ENCODE measurements at places on chromosomes 7 and 10.

DNA sequence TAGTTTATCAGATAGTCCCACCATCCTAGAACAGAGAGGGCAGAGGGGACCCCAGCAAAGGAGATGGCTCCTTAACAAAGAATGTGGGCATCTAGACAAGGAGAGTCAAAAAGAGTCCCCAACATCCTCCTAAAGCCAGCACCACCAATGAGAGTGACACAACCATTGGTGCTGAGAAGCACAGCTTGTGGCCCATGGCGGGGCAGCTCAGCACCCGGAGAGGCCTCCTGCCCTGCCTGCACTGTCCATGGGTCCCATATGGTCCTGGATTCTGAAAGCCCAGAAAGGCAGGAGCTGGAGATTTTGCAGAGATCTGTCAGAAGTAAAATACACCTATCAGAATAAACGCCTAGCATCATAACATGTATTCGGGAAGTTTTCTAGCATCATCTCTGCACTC lies 311.8 kb upstream of the ZNF32 start:
- DNase-seq, result no peak

- no peak for DNase-seq
Measured at GRCh38 chr10:64546073-64546472, 1024.9 kb downstream of the REEP3 start.

GRCh38 chr7:135978624-135979023 lies 1.5 kb upstream of the MTPN start:
- DNase-seq, result no peak

DNA sequence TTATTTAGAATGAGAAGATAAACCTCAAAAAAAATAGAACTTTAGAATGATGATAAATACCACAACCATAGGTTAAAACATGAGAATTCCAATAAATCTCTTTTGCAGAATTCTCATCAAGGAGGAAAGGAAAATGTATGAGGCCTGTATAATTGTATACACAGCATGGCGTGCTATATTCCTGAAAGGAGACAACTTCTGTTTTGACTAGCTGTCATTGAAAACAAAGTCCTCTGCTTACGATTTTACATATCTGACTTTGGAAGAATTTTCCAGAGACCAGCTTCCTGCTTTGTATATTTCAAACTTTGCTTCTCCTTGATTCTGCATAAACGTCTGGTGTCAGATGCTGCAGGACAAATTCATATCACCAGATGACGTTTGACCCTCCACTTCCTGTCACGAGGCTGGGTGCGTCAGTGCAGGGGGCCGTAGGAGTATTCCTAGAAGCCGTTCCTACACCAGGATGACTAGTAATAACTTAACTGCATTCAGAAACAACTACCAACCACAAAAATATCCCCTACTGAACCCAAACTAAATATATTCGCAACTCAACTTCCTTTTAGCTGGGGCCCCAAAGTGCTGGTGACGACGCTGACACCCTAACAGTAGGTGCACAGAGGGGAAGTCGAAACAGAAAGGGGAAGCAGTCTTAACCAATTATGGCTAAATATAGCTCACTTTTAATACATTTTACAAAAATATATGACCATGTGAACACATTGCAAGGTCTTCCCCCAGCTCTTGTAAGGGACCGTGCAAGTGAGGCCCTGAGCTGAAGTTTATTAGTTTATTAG lies 178.6 kb upstream of the INHBA start:
- peak; percentile 81 for DNase-seq

DNA sequence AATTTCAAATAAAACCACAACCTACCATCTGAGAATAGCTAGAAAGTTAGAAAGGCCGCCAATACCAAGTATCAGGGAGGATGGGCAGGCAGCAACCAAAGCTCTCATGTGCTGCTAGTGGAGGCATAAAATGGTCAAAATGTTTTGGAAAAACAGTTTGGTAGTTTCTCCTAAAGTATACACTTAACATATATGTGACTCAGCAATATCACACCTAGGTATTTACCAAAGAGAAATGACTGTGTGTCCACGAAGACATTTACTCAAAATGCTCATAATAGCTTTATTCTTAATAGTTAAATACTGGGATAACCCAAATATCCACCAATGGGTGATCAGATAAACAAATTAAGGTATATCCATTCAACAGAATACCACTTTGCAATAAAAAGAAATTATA lies 14.3 kb downstream of the RHEB start:
- DNase-seq, result no peak

DNA sequence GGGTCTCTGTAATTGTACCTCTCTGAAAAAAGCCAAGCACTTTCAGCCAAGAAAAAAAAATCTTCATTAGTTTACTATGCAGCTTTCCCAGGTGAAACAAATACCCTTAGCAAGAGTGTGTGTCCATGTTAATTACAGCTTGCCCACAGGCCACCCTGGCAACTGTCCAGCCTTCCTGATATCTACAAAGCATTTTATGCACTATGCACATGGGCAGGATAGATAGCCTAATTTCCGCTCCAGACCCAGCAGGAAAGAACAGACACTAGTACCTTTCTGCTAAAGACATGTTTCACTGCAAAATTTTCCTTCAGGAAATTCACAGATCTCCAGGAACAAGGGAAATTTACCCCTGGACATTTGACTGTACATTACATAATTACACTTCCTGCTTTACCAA lies 24.4 kb downstream of the CACNA2D1 start:
- DNase-seq, result peak; percentile 79

GRCh38 chr7:36367561-36368077 lies 22.0 kb upstream of the ANLN start:
- DNase-seq, result no peak

- DNase-seq, result no peak
Measured at GRCh38 chr10:110967645-110968044, 48.2 kb downstream of the SHOC2 start.

GRCh38 chr10:78623578-78624215 lies 445.1 kb upstream of the ZMIZ1 start:
- DNase-seq, result no peak

GRCh38 chr7:100376066-100376465 lies 2.8 kb downstream of the PILRA start:
- no peak for DNase-seq

- no peak for DNase-seq
Measured at GRCh38 chr10:133021963-133022775, 65.6 kb upstream of the ADGRA1 start.

- no peak for DNase-seq
Measured at GRCh38 chr7:55065511-55066229, 46.9 kb downstream of the EGFR start.

- no peak for DNase-seq
Measured at GRCh38 chr10:103861505-103861904, 6.1 kb upstream of the SH3PXD2A start.

- no peak for DNase-seq
Measured at GRCh38 chr10:70992436-70992835, 104.1 kb upstream of the PCBD1 start.

DNA sequence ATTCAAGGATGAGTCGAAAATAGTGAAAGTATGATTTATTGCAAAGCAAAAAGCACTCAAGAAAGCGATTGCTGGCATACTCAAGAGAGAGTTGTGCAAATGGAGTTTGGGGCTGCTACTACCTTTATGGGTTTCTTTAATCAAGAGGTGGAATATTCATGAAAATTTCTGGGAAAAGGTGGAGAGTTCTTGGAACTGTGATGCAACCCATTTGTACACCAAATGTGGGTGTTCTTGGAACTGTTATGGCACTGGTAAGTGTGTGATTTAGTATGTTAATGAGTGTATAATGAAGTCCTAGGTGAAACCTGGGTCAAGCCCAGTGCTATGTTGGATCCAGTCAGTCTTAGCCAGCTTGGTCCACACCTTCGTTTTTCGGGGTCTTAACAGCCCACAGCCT lies 3.4 kb upstream of the VOPP1 start:
- no peak for DNase-seq

GRCh38 chr7:116496653-116497052 lies 2.9 kb upstream of the CAV2 start:
- DNase-seq, result no peak

DNA sequence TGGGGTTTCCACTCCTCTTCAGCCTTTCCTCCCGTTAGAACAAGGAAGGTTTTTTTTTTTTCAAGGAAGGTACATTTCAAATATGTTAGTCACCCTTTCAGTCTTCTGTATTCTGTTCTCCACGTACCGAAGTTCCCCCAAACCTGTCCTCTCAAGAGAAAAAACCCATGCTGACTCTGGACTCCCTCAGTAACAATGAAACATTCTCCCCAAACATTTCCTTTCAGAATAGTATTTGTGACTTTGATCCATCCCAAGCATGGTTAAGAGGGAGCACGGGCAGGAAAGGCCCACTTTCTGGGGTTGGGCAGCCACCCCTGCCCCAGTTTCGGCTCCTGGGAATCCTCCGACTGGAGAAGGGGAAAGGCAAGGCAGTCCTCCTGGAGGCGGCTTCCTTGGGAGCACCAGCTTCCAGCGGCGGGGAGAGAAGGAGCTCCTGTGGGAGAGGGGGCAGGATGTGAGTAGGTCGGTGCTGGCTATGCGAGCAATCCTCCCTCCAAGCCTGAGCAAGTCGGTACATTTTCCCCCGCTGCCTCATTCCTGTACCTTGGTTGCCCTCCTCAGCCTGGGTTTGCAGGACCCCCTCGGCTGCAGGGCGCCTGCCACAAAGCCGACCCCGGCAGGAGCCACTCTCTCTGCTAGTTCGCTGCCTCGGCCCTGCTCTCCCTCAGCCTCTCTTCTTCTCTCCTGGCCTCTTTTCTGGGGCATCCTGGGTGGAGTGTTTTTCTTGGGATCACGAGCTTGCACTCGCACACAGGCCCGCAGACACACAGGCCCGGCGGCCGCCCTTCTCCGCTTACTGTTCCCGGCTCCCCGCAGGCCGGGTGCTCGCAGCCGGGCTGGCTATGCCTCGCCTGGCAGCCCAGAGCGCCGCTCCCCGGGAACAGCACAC lies 2.1 kb upstream of the HOXA1 start:
- no peak for DNase-seq

DNA sequence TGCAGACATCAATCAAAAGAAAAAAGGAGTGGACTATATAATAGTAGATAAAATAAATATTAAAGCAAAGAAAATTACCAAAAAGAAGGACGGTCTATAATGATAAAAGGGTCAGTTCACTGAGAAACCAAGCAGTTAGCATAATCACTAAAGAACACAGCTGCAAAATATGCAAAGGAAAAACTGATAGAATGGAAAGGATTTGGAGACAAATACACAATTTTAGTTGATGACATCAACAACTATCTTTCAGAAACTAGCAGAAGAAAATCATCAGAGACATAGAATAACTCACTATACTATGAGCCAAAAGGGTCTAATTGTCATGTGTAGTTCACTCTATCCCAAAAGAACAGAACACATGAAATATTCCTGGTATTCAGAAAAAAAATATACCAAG lies 316.4 kb upstream of the IGFBP3 start:
- DNase-seq, result no peak

DNA sequence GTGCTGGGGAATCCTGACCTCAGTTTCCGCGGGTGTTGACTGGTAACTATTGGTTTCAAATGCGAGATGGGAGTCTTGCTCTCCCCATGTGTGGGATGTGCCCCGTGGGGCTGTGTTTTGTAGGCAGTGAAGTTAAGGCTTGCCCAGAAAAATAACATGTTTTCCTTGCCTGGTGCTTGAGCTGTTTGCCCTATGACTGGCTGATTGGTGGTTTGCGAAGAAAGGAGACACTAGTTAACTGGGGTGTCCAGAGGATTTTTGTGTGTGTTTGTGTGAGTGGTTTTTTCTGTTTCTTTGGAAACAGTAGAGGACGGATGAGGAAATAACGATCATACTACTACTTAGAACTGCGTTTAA lies 61.9 kb downstream of the CREB5 start:
- DNase-seq, result no peak

DNA sequence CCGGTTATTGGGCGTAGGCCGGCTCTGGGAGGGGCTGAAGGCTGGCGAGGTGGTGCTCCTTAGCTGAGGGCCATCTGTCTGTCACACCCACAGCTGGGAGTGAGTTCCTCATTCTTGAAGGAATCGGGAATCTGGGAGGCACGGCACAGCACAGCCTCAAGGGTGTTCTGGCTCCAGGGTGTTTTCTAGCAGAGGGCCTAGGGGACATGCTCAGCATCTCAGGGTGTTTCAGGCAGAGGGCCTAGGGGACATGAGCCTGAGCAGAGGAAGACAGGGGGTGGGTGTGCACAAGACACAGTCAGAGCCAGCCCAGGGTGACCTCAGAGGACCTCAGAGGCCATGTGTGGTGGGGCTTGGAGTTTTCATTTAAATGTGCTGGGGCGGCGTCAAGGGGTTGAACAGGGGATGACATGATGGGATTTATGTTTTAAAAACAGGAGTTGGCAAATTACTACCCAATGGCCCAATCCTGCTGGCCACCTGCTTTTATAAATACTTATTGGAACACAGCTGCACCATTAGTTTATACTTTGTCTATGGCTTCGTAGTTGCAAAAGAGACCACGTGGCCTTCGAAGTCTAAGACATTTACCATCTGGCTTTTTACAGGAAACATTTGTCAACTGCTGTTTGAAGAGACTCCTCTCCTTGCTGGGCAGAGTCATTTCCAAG lies 121.6 kb downstream of the PRKAG2 start:
- no peak for DNase-seq

DNA sequence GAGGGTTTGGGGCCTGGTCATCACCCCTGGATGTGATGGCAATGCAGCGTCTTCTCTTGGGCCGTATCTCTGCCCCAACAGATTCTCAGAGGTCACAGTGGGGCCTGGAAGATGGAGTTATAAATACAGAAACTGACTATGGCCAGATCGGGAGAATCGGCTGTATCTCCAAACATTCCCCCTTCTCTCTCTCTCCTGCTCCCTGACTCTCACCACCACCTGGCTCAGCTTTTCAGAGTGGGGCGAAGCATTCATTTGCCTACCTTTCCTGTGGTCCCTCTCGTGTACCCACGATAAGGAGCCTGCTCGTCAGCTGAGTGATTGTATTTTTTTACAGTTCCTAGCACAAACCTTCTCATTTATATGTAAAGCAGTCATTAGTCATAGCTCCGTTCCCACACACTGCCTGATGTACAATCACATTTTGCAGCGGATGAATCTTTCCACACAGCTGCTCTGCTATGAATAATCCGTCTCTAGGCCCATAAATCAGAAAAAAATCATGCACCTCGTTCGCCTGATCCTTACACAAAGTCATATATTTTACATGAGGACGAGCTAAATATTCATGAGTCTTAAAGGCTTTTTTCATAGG lies 23.2 kb upstream of the BTRC start:
- DNase-seq, result no peak

- DNase-seq, result no peak
Measured at GRCh38 chr10:7984896-7985295, 69.6 kb upstream of the GATA3 start.

DNA sequence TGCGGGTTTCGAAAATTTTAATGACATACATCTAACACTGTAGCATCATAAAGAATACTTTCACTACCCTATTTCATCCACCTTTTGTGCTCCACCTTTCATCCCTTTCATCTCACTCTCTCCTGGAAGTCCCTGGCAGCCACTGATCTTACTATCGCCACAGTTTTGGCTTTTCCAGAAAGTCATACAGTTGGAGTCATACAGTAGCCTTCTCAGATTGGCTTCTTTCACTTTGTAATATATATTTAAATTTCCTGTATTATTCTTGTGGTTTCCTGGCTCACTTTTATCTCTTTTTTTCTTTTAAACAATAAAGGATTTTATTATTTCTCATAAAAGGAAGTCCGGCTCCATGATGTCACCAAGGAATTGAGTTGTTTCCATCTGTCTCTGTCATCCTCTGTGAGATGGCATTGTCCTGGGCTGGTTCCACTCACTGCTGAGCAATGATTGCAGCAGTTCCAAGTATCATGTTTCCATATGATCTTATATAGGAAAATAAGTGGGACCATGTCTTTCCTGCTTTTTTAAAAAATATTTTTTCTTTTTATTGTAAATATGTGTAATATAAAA lies 626.3 kb downstream of the POM121L12 start:
- DNase-seq, result no peak

GRCh38 chr10:62691336-62691735 lies 113.2 kb upstream of the ADO start:
- no peak for DNase-seq

GRCh38 chr10:43046288-43046991 lies 30.4 kb upstream of the RET start:
- peak; percentile 53 for DNase-seq
